ENCODE measurements at places on chromosomes 7 and 10.
A peak's percentile ranks its signal among the peaks of the same experiment; 100 is the strongest.

- DNase-seq, result peak; percentile 55
Measured at GRCh38 chr7:47482013-47482875, 99.7 kb downstream of the TNS3 start.

DNA sequence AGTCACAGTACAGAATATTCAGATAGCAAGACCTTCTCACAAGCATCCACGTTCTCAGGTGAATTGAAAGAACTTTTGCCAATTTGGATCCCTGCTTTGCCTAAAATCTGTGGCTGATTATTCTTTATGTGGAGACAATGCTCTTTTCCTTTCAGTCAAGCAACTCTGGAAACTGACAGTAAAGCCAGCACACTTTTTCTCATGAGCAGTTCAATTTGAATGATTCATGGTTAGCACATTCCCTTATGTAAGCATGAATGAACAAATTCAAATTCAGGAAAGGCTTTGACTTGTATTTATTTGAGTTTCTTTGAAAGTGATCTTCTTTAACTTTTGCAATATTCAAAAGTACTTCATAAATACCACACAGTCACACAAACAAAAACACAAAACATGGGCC, 57.6 kb downstream of the MEOX2 start:
- no peak for DNase-seq

DNA sequence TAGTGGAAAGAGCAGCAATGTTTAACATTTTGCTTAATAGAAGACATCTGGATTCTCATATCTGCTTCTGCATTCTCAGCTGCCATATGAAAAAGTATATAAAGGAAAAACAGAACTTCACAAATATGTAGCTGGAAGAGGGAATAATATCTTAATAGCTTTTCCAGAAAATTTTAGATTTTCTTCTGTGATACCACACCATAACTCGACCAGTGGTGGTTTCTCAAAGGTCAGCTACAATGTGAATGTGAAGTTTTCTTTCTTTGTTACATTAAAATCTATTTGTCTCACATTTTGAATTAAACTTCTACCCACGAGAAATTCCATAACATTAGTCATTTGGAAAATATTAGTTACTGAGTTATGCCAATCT, 339.8 kb downstream of the PARD3 start:
- DNase-seq, result no peak

- no peak for DNase-seq
Measured at GRCh38 chr7:64879800-64880199, 23.3 kb upstream of the ZNF273 start.

DNA sequence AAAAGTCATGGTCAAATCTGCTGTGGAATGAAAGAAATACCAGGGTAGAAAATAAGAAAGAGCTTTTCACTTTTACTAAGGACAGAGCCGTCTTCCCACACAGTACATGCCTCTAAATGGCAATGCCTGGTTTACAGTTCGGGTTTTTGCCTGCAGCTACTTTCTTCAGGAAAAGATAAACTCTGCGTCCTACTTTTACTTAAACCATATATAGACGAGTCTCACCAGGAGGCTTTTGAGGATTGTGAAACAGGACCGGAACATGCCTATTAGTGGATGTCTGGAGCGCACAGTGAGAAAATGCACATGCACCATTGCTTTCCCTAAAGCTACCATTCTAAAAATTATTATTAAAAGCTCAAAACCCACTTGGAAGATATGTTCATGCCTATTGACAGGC, 70.5 kb downstream of the KLF6 start:
- DNase-seq, result no peak

DNA sequence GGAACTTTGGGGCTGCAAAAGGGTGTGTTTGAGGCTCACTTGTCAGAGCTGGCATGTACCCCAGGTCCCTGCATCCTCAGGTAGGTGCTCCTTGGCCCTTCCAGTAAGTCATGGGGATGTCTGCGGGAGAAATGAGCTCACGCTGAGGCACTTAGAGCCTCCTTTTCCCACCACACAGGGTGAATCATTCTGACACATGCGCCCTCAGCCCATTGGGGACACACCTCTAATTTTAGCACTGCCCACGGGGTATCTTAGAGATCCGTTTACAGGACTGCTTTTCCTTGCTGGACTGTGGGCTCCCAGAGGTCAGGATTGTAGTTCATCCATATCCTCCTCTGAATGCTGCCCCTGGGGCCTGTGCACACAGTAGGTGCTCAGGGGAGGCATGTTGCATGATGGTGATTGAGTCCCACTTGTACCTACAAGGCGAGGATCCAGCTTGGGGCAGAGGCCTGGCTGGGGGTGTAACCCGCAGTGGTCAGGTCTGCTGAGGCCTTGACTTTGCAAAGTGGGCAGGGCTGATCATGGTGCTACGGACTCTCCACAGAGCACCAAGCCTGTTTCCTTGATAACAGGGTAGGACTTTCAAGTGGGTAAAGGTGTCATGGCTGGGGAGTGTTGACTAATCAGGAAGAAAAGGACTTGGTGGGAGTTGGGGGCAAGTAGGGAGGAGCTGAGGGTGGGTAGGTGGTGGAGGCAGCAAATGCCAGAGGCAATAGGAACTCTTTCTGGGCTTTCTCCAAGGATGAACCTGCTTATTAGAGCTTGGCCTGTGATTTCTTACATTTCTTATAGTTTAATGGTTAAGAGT, 5.8 kb downstream of the TSPAN15 start:
- DNase-seq, result no peak

DNA sequence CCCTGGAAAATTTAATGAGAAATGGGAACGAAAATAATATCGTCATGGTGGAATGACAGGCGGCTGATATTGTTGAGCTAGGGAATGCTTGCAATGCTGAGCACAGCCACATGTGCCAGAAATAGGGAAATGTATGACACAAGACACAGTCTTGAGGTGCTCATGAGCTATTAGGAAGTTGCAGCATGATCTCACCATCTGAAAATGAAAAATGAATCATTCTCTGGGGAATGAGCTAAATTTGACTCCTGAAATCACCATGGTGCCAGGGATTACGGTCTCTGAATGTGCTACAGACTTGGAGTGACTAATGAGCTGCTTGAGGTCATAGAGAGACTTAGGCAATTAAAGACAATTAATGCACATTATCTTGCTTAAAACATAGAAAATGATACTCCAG, 845.0 kb downstream of the CNTNAP2 start:
- DNase-seq, result no peak

DNA sequence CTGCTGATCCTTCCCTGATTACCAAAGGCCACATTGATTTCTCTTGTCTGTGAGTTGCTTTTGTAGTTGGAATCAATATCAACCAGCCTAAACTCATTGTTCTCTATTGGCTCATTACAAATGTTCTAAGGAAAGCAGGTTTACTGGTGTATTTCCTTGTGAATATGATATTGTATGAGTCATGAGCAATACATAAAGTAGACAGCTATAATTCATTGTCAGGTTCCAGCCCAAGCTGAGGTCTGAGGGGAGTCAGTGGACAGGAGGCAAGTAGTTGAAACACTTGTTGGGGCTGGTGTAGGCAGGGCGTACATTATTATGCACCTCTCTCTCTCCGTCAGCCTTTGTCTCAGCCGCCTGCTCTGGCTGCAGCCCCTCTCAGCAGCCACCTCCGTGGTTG, 451.7 kb downstream of the IPMK start:
- no peak for DNase-seq

DNA sequence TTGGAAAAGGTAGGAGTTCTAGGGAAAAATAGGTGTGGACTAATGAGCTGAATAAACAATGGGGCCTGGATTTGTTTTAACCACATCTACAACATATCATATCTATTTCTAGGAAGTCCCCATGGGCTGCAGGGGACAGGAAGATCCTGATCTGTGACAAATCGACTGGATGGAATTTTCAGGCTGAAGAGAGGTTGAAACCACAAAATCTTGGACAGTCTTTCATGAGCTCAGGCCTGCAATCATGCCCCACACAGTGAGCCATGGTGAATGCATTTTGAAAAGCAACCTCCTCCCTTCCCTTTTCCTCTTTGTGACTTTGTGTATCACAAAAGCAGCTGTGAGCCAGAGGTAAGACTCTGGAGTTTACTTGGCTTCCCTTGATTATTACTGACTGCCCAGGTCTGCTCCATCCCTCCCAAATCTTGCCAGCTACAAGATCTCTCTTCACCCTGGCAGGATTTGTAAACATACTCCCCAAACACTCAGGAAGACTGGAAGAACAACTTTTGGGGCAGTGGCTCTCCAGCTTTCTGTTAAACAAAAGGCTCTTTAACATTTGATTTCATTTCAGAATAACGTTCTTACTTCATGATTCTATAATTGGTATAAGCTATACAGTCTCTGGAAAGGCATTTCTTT, 66.4 kb downstream of the ASAH2B start:
- DNase-seq, result no peak

DNA sequence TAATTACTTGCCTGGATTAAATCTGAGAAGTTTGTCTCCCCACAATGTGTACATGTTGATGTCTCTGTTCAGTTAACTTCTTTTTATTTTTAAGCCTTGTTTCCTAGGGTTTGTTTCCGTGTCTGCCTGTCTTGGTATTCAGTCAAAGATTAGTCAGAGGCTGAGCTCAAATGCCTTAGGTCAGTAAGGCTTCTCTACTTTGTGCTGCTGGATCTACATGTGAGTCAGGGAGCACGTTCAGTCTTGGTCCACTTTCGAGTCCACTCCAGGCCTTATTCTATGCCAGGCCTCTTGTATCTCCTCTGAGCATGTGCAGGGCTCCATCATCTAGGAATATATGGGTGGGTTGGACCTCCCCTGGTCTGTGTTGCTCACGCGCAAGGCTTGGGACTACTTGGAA, 93.3 kb upstream of the FZD8 start:
- DNase-seq, result no peak

DNA sequence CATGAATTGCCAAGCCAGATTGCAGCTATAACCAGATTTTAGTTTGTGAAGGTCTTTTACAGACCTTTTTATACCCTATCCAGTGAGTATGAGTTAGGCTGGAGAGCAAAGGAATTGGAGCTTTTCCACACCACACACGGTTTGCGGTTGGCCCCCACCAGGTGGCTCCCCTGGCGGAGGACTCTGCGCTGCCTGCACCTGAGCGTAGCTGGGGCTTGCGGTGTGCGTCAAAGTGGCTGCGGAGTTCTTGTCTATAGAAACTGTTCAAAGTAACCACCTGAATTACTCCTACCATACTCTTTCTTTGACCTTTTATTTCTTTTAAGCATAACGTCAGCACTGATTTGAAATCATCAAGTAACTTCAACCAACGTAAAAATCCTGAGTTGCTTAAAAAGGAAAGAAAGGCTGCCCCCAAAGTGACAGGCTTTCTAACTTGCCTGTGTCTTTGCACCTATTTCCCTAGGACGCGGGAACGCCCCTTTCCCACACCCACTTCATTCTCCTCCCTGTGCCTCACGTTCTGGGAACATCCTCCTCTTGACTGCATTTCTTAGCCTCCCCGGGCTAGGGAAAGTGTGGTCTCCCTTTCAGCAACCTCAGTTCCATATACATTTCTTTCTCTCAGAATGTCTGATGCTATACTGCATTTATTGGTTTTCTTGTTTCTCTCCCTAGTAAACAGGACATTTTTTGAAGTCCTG, 47.6 kb upstream of the TMEM72 start:
- no peak for DNase-seq

DNA sequence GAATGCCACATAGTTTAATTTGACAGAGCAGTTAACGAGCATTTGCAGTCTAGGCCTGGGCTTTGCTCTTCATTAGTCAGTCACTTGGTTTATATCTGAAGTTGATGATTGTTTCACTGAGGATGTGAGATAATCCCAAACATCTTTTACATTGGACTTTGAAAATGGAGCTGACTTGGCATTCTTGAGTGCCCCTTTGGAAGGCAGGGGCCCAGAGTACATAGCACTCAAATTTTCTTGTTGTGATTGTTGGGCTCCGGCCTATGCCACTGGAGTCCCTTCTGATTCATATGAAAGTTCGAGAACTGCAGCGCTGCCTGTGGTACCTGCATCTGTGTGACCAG, 21.9 kb downstream of the DNAJB6 start:
- no peak for DNase-seq

DNA sequence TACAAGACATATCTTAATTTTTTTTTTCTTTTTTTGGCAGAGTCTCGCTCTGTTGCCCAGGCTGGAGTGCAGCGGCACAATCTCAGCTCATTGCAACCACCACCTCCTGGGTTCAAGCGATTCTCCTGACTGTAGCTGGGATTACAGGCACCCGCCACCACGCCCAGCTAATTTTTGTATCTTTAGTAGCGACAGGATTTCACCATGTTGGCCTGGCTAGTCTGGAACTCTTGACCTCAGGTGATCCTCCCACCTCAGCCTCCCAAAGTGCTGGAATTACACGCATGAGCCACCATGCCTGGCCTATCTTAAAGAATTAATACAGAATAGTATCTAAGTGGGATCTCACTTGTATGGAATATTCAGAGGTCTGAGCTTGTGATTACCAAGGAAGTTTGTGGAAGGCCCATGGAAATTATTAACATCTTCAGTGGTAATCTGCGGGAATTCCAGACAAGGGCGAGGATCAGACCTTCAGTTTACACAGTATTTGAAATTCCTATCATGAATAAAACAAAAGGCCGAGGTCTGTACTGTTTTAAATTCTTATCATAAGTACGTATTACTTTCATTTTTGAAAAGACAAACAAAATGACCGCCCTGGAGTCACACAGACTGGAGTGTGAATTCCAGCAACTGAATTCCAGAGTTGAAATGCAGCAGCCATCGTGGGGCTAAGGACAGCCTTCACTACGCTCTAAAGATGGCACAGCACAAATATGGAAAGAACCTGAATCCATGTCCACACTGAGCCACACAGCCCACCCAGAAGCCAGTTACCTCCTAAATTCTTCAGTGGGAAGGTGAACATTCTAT, 16.7 kb downstream of the GPRIN2 start:
- DNase-seq, result no peak

GRCh38 chr10:47029181-47030009, 118.2 kb downstream of the PTPN20 start:
- DNase-seq, result no peak

- DNase-seq, result no peak
Measured at GRCh38 chr10:17506856-17507471, 52.6 kb upstream of the ST8SIA6 start.

DNA sequence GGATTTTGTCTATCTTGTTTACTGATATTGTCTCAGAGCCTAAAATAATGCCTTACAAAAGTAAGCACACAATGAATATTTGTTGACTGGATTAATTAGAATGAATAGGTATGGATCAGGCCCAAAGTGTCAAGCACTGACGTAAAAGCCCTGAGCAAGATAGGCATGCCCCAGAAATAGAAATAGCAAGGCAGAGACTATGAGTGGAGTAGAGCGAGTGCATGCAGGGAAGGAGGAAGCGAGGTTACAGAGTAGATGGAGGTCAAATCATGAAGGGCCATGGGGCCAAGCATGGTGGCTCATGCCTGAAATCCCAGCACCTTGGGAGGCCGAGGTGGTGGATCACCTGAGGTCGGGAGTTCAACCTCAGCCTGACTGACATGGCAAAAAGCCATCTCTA, 51.6 kb upstream of the SFTPD start:
- DNase-seq, result no peak
